ENCODE measurements at places on chromosomes 3 and 15.

- DNase-seq, result no peak
These were observed 55.0 kb upstream of the PRR23E start for GRCh38 chr3:127137757-127138536.

DNA sequence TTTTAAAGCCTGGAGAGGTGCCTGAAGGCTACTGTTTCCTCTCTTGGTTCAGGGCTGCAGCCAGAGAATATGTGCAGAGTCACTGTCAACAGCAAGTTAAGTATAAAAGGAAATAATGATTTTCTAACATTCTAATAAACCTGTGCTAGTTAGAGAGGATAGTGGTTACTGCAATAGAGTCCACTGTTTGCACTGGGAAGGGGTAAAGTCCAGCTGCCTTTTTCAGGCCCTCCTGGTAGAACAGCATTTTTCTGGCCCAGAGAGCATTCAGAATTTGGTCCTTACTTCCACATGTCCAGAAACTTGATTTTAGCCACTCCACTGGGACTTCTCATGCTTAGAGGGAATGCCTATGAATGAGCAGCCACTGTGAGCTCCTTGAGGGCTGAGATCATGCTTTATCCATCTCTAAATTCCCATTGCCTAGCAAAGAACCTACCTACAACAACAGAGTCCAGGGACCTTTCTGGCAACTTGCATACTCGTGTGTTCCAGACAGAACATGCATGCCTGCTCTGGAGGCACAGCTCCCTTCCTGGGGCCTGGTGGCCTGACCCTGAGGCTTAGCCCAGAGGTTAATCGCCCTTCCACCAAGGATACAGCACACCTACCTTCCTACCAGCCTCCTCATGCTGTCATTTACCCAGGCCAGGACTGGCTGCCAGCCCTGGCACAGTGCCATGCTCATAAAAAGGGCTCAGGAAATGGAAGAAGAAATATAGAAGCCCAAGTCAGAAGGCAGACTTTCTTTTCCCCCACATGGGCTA lies 50.3 kb upstream of the ATP13A3 start:
- peak; percentile 66 for DNase-seq

DNA sequence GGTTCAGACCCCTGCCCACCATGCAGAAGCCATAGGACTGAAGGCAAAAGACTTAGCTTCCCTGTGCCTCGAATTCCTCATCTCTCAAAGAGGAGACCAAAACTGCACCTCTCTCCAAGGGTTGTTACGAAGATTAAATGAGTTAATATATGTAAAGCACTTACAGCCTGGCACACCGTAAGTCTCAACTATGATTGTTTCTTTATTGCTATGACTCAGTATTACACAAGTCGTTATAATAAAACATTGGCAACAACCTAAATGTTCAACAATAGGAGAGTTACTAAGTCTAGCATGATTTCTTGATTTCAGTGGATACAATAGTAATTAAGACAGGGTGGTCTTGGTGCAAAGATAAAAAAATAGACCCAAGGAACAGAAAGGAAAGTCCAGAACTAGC lies 19.6 kb upstream of the FGD5 start:
- no peak for DNase-seq

DNA sequence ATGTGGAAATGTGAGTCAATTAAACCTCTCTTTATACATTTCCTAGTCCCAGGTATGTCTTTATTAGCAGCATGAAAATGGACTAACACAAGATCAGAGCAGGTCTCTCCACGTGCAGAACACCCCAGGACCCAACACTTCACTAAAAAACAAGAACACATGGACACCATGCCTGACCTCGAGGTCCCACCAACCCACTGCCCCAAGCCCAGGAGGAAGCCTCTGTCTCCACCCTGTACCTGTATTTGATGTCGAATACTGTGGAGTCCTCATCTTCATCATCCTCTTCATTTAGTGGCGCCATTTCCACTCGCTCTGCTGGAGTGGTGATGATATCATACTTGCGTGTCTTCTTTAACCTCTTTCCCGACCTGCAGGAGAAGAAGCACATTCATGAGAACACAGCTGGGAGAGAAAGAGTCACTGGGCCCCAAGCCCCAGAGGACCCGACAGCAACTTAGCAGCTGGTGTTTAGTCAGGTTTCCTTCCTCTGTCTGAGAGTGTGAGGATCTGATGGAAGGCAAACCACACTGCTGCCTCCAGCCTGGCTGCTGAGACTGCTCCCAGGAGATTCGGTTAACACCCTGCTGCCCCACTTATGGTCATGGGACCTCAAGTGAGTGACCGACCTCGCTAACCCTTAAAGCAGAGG lies 25.5 kb downstream of the FAM174B start:
- DNase-seq, result no peak

GRCh38 chr15:95826412-95827195 lies 503.9 kb upstream of the NR2F2 start:
- no peak for DNase-seq

GRCh38 chr3:191263365-191263764 lies 64.3 kb downstream of the OSTN start:
- no peak for DNase-seq

DNA sequence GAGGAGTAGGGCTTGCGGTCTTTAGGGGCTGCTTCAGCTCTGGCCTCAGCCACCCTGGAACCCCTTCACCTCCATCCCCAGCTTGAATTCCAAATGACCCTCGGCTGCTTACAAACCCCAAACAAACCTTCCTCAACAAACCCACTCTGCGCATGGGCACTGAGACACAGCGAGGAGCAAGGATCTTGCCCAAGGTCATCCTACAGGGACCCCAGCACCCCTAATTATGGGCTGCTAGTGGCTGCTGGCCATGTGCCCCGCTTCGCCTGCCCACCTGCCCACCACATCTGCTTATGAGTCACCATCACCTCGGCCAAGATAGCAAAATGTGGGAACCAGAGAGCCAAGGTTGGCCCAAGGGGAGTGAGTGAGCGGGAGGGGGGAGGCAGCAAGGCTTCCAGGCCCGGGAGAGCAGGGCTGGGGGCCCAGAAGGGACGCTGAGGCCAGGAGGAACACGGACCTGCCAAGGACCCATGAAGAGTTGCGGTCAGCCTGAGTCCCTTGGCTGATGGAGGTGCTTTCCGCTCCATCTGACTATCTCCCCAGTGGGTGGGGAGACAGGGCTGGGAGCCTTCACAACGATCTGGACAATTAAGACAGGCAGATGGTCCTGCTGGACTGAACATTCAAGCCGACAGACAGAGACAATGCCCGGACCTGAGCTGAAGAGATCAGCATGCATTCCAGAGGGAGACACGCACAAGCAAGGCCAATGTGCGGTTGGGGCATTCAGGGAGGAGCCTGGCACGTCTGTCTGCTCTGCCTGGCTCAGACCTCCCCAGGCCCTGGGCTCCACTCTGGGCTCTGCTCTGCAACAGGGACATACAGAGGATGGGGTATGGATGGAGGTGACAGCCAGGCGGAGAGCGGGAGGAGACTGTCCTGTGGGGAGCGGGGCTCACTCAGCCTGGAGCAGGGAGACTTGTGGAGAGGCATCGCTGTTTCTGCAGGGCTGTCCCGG lies 10.8 kb upstream of the GRIP2 start:
- DNase-seq, result peak; percentile 59

GRCh38 chr15:39181940-39182339 lies 398.9 kb upstream of the THBS1 start:
- no peak for DNase-seq

DNA sequence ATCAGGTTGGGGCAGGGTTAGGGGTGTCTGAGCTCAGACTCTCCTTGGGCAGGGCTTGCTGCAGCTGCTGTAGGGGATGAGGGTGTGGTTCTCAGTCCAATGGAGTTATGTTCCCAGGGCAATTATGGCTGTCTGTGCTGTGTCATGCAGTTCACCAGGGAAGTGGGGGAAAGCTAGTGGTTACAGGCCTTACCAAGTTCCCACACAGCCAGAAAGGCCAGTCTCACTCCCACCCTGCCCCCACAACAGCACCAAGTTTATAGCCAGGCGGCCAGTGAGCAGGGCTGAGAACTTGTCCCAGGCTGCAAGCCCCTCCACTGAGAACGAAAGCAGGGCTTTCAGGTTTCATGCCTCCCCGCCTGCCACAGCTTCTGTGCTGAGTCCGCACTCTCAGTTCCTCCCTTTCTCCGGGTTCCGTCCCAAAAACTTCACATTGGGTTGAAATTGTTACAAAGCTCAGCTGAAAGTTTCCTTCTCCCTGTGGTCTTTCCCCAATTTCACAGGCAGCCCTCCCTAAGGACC lies 19.6 kb upstream of the CPOX start:
- no peak for DNase-seq

- no peak for DNase-seq
These were observed 44.4 kb downstream of the MUC20 start for GRCh38 chr3:195764961-195765706.

- DNase-seq, result no peak
These were observed 245.2 kb downstream of the EFHB start for GRCh38 chr3:19688767-19689166.

DNA sequence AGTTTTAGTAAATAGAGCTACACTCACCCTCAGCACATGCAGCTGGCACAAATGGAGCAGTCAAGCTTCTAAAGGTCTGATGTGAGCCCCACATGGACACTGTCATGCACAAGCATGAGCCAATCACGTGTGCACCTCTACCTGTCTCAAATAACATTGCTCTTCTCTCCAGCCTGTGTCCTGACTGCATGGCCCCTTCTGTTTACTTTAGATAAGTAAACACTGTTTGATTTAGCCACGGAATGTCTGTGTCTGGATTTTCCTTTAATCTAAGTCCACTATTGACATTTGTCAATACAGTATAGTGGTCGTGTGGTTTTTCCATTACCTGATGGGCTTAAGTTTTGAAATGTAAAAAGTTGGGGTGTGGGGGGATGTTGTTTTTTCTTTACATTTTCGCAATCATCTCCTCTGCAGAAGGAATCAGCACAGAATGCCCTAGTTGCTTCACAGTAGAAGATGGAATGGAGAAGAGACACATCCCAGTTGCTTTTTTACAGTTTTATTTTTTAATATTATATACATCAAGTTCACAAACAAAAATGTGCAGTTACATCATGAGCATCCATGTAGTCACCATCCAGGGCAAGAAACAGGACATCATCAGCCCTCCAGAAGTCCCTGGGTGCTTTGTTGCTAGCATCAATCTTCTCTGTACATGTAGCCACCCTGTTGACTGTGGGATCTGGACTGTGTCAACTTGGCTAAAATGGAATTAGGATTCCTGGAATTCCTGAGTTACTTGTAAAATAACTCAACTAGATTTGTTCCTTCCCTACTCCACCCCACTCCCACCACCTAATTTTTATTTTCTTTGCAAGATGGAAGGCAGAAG lies 146.1 kb downstream of the UACA start:
- DNase-seq, result no peak

GRCh38 chr15:60184579-60184978 lies 180.5 kb downstream of the FOXB1 start:
- no peak for DNase-seq

DNA sequence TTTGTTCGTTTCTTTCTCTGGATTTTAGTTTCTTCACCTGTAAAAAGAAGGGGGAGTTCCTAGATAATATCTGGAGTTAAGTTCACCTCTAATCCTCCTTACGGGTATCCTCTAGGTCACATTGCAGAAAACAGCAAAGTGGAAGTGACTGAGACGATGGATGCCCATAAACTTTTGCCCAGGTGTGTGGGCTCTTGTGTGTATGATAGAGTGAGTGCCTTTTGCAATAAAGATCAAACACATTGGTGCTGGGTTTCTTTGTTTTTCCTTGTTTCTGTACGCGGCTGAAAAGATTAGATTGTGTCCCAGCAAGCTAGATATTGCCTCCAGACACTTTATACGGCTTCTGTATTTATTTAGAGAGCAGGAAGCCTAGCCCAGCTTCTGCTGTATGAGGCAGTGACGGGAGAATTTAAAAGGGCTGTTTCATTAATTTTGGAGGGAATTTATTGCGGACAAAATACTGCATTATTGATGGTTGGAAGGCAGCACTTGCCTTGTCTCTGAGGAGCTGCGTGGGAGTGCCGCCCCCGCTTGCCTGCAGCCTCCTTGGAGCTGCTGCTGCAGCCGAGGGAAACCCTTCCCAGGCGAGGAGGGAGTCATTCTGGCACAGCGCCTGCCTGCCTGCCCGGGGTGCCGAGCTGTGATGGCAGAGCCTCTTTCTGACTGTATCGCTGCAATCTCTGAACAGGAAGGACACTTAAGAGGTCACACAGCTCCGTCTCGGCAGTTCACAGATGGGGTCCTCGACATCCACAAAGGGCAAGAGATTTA lies 38.5 kb downstream of the PYDC2 start:
- no peak for DNase-seq

DNA sequence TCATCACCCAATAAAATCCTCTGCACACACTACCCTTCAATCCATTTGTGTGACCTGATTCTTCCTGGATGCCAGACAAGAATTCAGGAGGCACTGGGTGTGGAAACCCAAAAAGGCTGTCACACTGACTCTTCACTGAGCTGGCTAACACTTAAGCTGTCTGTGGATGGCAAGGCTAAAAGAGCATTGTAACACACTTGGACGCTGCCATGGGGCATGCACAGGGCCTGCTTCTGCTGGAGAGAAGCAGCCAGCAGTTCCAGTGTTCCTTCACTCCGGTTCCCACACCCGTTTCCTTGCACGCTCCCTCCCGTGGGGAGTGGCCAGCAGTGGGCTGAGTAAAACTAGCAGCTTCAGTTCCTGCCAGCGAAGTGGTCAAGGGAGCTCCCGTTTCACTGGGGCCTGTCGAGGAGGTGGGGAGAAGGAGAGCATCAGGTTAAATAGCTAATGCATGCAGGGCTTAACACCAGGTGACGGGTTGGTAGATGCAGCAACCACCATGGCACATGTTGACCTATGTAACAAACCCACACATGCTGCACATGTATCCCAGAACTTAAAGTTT lies 737.1 kb downstream of the FHIT start:
- DNase-seq, result no peak

DNA sequence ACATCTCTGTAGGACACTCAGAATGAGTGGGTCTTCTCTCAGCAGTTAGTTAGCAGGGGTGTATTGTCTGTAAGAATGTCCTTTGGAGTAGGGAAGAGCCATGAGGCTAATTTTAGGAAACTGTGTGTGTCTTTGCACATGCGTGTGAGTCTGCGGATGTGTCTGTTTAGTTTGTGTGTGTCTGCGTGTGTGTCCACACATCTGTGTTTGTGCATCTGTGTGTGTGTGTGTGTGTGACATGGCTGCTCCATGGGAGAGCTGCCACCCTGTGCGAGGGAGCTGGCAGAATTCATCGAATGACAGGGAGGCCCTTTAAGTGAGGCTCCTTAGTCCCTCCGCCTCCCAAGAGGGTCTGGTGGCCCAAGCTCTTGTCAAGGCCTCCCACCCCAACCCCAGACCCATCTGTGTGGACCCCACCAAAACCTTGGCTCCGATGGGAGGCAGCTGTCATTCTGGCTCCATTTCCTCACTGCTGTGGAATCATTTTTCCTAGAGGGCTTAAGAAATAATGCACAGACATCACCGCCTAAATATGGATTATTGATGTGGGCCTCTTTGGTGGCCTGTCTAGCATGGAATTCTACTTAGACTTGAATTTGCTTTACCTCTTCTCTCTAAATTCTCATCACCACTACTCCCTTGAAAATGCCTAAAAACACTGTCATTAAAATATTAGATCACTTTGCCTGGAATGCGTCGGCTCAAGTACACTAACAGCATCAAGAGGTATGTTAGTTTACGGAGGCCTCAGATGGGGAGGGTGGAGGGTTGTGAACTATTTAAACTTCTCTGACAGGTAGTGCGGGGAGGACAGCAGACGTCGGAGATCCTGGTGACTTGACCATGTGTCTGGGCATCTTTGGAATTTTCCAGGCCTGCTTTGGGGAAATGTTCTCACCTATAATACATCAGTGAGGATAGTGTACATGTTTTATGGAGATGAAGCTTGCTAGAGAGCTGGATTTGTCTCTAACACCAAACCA lies 9.4 kb downstream of the ESYT3 start:
- DNase-seq, result peak; percentile 24

GRCh38 chr15:90774731-90775514 lies 57.8 kb downstream of the BLM start:
- DNase-seq, result no peak

- no peak for DNase-seq
These were observed 564 bp upstream of the PIGZ start for GRCh38 chr3:196969134-196969659.

Data from breast epithelium (tissue), 4 donors.